ENCODE measurements at places on chromosomes 12 and 14.
A peak's percentile ranks its signal among the peaks of the same experiment; 100 is the strongest.

GRCh38 chr12:91990525-91990924 lies 155.1 kb downstream of the BTG1 start:
- no peak for DNase-seq

DNA sequence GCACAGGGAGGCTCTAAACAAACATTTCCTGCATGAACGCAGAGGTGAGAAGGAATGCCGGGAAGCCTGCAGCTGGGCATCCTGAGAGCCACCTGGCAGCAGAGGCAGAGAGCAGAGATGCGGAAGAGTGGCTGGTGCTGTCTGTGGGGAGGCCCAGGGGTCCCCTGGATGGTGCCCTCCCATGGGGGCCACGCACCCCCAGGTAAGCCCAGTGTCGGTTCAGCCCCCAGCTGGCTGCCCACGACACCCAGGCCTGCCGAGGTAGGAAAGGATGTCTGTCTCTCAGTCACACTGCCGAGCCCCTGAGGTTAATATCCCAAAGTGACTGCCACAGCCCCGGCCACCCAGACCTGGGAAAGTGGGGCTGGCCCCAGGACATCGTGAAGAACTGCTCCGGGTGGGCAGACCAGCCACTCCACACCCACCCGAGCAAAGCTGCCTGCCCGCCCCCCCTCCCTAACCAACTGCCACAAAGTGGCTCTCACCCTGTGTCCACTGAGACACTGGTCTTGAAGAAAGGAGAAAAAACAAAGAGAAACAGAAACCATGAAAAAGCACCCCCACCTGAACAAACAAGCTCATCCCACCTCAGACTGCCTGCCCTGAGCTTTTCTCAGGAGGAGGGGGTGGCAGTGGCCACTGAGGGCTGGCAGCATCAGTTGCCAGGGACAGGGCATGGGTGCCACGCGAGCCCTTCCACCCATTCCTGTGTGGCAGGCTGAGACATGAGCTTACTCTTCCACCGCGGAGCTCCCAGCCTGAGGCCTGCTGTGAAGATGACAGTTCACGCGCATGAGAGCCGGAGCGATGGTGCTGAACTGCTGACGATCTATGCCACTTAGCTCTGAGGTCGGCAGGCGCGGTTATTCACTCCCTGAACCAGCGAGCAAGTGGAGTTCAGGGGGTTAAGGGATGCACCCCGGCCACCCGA lies 40.8 kb downstream of the CCDC88C start:
- no peak for DNase-seq

GRCh38 chr14:59419303-59419702 lies 45.9 kb downstream of the GPR135 start:
- no peak for DNase-seq

- DNase-seq = no peak
These were observed 32.7 kb downstream of the CPM start for GRCh38 chr12:68900241-68900640.

DNA sequence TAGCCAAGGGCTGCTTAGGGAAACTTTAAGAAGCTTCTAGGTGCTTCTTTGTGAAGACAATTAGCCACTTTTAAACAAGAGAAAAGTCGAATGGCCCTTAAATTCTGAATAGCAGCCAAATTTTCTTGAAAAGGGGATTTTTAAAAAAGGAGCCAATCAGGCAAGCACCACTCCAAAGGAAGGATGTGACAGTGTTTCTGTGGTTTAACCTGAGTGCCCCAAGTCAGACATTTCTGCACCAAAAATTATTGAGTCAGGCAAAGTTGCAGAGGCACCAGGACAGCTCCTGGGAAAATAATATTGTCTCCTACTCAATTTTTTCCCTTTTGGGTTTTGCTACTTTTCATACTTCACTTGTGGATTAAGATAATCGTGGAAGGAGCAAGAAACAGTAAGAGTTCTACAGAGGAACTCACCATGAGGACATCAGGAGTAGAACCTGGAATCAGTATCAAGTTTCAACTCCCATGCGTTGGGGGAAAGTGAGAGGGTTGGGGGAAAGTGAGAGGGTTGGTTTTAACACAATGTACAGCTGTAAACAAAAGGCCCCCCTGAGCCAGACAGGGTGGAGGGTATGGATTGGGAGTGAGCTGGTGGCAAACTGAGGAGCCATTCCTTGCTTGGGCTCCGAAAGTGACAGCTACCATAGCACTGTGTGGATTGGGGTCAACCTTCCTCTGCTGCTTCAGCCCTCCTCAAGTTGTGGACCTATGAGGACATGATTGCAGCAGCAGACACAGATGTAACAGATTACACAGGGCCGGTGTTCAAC lies 90.8 kb downstream of the SLC38A1 start:
- DNase-seq = no peak

GRCh38 chr12:16218934-16219751 lies 58.3 kb downstream of the SLC15A5 start:
- DNase-seq = no peak

GRCh38 chr14:80988735-80989429 lies 33.5 kb downstream of the TSHR start:
- DNase-seq = peak; percentile 11

DNA sequence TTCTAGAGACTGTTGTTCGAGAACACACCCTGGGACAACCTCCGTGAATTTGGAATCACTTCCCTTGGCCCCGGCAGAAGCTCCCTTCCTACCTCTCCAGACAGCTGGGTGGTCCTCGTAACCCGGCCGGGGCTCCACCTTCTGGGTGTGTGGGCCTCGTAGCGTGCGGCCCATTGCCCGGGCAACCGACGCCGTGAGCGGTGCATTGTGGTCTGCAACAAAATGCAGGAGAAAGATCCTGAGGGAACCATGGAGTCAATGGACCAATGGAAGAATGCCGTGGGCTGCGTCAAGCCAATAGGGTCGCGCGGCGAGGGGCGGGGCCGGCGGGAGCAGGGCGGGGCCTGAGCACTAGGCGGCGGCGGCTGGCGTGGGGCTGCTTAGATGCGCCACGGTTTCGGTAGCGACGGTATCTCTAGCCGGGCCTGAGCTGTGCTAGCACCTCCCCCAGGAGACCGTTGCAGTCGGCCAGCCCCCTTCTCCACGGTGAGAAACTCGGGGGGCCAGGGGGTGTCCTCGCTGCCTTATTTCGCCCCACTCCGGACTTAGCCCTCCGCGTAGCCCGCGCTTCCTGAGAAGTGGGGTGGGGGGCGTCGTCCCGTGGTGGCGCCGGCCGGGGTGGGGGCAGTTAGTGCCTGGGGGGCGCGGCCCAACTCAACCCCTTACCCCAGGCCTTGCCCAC lies at the start of gene DYNLL1:
DYNLL1 (plus strand) TSS at position 383 of the 682 bp plus-strand sequence. CDS start 309 bp downstream, outside the sequence.
- peak; percentile 99 for DNase-seq

- no peak for DNase-seq
These were observed 15.4 kb downstream of the CAND1 start for GRCh38 chr12:67284561-67284960.

- DNase-seq = no peak
These were observed 94.4 kb downstream of the FIGNL2 start for GRCh38 chr12:51753980-51754675.

- no peak for DNase-seq
These were observed 5.2 kb downstream of the NRXN3 start for GRCh38 chr14:78175412-78175811.

DNA sequence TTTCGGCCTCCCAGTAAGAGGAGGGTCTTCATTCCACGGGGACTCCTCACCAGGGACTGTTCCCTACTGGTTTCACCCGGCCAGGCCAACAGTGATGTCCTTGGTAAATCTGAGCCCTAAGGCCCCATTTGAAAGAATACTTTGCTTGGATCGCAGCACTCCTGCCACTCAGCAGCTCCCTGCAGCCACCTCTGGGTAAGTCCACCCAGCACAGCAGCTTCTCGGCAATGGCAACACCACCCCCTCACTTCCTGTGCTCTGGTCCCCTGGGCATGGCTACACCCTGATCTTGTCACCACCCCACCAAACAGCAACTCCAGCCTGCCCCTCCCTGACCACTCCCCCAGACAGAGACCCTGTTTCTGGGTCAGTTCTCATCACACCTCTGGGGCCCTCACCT lies 100.3 kb downstream of the SETD3 start:
- no peak for DNase-seq

- DNase-seq = no peak
These were observed 59.4 kb downstream of the GARIN6 start for GRCh38 chr12:99706736-99707473.

GRCh38 chr12:12714276-12715021 lies 2.7 kb upstream of the CDKN1B start:
- DNase-seq = no peak

- no peak for DNase-seq
These were observed 69.9 kb downstream of the MYRFL start for GRCh38 chr12:69894800-69895383.

Measured in suppressor macrophage treated with lipopolysaccharide for 4 hours (primary cell).